CD4-positive, alpha-beta T cell (primary cell): ENCODE measurements at places on chromosomes 1 and 21.
A peak's percentile ranks its signal among the peaks of the same experiment; 100 is the strongest.

GRCh38 chr1:177794376-177794991 is 175.4 kb downstream of the SEC16B start:
- DNase-seq = no peak

DNA sequence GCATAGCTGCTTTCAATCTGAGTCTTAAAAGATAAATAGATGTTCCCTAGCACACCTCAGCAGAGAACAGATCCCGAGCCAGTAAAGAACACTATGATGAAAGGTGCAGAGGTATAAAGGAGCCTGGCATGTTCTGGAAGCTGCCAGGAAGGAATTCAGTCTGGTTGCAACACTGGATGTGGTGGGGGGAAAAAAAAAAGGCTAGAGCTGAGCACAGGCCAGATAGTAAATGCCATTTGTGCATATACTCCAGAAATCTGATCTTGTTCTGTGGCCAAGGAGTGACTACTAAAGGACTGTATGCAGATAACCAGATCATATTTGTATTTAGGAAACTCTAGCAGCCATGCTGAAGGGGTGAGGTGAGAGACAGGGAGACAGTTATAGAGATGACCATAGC is 240.3 kb downstream of the VAV3 start:
- DNase-seq = no peak

DNA sequence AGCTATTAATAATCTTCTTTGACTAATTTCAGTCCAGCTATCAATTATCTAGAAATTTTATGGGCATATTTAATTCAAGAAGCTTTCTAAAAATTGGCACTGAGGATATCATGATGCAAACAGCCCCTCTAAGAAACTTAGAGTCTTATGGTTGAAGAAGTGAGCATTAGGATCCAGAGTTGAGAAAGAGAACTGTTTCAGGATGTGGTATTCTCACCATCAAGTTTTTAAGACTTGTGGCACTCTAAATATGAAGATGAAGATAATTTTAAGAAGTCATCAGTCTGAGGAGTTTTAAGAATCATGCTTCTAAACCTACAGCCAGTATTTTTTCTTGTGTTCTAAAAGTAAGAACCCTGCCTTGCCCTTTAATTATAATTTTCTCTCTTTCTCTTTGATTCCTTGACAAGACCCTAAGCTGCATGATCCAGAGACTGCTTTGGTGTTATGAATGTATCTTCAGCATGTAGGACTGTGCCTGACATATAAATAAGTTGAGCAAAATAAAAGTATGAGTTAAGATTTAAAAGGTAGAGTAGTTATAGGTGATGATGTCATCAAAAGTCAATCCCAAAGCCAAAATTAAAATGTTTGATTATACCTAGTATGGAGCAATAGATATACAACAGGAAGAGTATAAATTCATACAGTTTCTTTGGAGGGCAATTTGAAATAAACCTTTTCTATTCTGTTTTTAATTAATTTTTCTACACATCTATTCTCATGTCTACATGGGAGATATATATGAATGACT is 39.1 kb downstream of the RPS6KC1 start:
- no peak for DNase-seq

DNA sequence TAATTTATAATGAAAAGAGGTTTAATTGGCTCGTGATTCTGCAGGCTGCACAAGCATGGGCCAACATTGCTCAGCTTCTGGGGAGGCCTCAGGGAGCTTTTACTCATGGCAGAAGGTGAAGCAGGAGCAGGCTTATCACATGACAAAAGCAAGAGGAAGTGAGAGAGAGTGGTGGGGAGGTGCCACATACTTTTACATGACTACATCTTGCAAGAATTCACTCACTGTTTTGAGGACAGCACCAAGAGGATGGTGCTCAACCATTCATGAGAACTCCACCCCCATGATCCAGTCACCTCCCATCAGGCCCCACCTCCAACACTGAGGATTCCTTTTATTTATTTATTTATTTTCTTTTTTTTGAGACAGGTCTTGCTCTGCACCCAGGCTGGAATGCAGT is 5.5 kb upstream of the PLEKHM2 start:
- no peak for DNase-seq

DNA sequence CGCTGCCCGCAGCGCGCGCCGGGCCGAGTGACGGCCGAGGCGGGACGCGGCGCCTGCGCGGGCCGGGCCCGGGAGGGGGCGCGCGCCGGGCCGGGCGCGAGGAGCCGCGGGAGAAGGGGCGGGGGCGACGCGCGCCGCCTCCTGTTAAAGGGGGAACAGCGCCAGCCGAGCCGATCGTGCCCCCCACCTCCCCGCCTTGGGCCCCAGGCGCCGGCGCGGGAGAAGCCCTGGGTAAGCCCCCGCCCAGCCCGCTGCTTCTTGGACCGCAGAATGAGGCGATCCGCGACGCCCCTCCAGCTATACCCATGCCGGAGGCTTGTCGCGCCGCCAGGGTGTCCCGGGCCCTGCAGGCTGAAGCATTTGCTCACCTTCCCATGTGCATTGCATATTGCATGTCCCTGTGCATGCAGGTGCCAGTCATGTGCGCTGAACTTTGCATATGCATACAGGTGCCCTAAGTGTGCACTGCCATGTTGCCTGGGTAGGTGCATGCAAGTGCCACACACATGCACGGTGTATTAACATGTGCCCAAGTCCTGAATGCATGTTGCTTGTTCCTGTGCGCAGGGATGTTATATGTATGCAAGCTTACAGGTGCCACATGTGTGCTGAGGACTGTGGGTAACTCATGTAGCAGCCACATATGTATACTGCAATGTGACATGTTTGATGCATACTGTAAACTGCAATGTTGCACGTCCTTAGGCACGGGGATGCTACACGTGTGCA is at the start of gene ADGRB2:
Gene ADGRB2 (minus strand): TSS at position 29 of the 729 bp plus-strand sequence. CDS start 7,119 bp downstream, outside the sequence.
- peak; percentile 24 for DNase-seq

- DNase-seq = no peak
Measured at GRCh38 chr1:155473151-155473821, 89.3 kb downstream of the ASH1L start.
